ENCODE measurements at places on chromosomes 3 and 15. TPM values are rescaled to one million over a fixed set of nuclear protein-coding genes. Genes with fewer than 3 reads are reported as not detected.

GRCh38 chr15:70466305-70466704 is 297.1 kb downstream of the UACA start:
- no peak for DNase-seq

ARL14 gene
- total RNA-seq, result not detected

DNA sequence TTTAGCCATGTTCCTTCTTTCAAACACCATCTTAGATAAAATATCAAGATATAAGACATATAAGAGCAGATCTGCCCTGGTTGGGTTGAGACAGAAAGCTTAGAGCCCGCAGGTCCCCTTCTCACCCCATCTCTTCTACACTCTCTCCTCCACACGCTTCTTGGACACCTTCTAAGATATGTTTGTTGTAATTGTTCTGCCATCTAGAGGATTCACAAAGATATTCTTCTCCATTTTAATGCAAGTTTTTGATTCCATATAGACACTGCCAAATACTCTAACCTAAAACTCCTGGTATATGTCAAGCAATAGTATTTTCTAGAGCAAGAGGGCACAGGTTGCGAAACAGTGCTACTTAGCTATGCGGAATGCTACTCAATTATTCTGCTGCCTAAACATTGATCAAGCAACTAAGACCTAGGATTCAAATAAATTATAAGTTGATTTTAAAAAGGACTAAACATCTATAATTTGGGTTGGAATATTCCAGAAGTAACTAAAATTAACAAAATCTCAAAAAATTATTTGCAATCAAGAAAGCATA is 6.8 kb downstream of the CHRM5 start:
- DNase-seq, result no peak

DNA sequence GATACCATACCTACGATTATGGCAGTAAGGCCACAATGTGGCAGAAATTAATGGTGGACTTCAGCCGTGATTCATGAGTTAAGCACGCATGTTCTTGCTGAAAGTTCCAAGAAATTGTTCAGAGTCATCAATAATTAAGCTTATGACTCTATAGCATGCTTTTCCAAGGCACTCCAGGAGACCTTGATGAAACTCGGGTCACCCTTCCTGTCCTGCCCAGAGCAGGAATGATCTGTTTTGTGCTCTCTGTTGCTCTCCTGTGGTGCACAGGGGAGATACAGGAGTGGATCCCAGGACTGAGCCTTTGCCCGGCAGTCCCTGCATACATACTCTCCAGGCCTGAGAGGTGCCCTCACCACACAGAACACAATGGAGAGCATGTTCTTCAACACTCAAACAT is 141.6 kb upstream of the SLC2A2 start:
- no peak for DNase-seq

DNA sequence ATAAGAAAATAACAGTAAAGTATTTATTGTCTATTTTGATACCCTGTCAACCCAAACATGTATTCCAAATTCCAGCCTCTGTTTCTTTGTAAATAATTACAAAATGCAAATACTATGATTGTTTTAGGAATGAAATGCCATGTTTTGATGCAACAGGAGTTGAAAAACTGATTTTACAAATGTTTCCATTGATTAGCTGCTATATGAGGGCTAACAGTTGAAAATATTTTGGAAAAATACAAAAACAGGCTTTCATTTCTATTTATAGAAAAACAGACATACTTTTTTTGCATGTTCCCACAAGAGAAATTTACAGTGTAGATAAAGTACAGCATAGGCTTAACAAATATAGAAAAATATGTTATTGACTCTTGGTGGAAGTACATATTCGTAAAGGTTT is 20.0 kb downstream of the MBNL1 start:
- DNase-seq, result no peak

- DNase-seq, result no peak
Observed at GRCh38 chr15:94414916-94415315, 183.6 kb downstream of the MCTP2 start.

DNA sequence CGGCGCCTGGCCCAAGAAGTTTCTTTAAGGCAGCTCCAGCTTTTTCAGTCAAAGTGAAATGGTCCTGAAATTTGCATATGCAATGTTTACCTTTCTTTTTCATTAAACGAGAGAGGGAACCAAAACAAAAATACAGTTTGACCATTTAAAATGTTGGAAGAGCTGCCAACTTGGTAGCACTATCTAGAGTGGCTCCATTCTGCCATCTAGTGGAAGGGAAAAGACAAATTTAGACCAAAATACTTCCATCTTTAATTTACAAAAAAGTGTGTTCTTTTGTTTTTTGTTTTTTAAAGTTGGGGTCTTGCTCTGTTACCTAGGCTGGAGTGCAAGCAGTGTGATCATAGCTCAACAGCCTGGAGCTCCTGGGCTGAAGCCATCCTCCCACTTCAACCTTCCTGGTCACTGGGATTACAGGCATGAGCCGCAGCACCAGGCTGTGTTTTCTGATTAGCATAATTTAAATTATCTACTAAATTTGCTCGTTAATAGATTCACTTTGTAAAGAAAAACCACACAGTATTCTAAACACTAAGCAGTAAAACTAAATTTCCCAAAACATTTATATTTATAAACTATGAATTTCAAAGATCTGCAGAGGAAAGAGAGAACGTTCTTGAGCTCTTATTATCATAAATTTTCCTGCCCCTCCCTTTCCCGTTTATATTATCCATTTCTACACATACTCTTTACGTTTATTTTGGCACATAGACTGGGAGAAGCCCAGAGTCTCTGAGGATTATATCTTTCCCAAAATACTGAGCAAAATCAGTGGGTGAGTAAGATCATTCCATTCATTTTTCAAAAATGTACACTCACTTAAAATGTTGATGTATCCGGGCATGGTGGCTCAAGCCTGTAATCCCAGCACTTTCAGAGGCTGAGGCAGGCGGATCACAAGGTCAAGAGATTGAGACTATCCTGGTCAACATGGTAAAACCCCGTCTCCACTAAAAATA is 15.4 kb upstream of the RFC4 start:
- no peak for DNase-seq

GRCh38 chr3:181363231-181363630 is 348.5 kb upstream of the SOX2 start:
- DNase-seq, result no peak

DNA sequence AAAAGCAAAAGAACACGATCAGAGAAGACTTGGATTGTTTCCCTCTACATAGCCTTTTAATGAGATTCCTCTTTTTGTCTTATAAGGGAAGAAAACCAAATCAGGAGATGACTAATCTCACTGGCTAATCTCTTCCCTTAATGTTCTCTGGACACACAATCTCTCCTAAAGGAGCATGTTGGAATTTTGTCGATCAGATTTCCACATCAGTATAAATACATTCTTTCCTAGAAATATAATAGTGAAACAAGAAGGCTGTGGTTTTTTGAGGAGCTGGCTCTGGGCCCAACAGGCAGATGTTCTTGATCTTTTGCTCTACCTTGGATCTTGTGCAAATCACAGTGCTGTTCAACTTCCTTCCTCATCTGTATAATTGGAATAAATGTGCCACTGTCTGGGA is 94.0 kb downstream of the GTPBP8 start:
- DNase-seq, result no peak
